ENCODE measurements at places on chromosomes 13 and 19. TPM values are rescaled to one million over a fixed set of nuclear protein-coding genes. Genes with fewer than 3 reads are reported as not detected.

GRCh38 chr13:111082240-111082639 lies 32.9 kb upstream of the ARHGEF7 start:
- no peak for DNase-seq

GRCh38 chr19:50649433-50650391 lies at the start of gene C19orf81:
TSS of gene C19orf81 (plus strand) at chr19:50649445. CDS start at chr19:50649445, 0 bp downstream.
- no peak for DNase-seq

DNA sequence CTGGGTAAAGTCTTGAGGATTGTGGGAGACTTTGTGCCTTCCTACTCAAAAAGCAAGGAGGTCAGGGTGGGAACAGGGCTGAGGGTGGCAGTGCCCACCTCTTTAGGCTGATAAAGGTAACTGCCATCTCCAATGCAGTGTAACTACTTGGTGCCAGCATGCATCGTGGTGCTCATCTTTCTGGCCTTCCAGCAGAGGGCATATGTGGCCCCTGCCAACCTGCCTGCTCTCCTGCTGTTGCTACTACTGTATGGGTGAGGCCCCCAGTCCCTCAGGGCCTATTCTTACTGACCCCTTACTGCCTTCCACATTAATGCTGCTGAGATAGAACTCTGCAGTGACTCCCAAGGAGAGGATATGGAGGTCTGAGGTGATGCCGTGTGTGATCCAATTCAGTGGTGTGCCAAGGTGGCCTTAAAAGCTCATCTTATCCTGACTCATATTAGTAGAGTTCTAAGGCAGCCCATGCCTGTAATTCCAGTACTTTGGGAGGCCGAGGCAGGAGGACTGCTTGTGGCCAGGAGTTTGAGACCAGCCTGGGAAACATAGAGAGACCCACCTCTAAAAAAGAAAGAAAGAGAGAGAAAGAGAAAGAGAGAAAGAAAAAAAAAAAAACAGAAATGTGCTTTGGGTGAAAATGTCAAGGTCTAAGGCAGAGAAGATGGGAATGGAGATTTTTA lies 9.7 kb upstream of the ARHGAP45 start:
- no peak for DNase-seq

GRCh38 chr13:44451126-44451525 lies 77.5 kb downstream of the SERP2 start:
- DNase-seq, result no peak

GRCh38 chr19:37078717-37079032 lies 442 bp downstream of the ZNF420 start:
- DNase-seq, result no peak

- no peak for DNase-seq
Observed at GRCh38 chr19:13430790-13431582, 75.3 kb downstream of the CACNA1A start.

GRCh38 chr13:101455863-101456262 lies 3.4 kb downstream of the ITGBL1 start:
- peak; percentile 48 for DNase-seq

GRCh38 chr13:29923554-29924481 lies 73.4 kb upstream of the UBL3 start:
- peak; percentile 55 for DNase-seq

DNA sequence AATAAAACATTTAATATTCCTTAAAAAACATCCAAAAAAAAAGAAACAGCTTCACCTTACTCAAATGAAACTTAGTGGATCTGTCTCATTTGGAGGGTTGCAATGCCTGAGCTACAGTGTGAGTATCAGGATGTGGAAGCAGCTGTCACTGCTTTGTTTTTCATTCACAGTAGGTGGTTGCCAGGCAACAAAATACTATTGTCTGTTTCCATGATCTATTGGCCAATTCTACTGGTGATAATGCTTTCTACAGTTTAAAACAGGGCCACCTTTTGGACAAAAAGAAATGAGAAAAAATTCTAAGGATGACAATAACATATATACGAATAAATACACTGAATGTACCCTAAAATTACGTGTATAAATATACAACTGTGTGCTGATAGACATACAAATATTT lies 3.0 kb downstream of the ENOX1 start:
- no peak for DNase-seq

DNA sequence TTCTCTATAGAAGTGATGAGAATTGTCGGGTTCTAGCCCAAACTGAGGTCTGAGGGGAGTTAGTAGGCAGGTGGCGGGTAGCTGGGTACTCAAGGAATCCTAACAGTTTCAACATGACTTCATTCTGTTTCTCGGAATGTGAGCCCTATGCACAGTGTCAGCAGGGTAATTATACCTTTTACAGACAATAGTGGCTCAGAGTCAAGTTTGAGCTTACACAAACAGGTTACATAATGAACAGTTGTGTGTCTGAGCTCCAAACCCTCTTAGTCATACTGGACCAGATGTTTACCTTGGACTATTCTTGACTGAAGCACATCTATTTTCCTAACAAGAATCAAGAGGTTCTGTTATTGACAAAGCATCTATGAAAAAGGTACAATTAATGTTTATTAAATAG lies 1066.7 kb upstream of the PCDH20 start:
- no peak for DNase-seq

- DNase-seq, result no peak
Observed at GRCh38 chr13:101846701-101847100, 394.2 kb downstream of the ITGBL1 start.

- DNase-seq, result no peak
Observed at GRCh38 chr13:25417535-25417934, 45.8 kb downstream of the ATP8A2 start.

DNA sequence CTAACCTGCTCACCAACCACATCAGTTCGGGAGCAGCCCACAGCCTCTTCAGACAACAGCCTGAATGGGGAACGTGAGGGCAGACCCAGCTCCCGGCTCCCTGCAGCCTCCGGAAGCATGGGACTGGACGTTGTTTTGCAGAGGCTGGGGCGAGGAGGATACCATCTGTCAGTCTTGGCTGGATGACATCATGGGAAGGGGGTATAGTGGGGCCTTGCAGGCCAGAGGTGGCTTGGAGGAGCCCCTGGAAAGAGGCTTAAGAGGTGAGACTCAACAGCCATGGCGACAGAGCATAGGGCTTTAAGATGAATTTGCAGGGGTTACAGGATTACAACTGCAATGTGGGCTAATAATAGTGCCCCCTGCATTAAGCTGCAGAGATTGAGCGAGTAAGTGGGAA lies 1.5 kb downstream of the FXYD3 start:
- no peak for DNase-seq

GRCh38 chr13:95247171-95247570 lies 54.1 kb downstream of the ABCC4 start:
- DNase-seq, result no peak

DNA sequence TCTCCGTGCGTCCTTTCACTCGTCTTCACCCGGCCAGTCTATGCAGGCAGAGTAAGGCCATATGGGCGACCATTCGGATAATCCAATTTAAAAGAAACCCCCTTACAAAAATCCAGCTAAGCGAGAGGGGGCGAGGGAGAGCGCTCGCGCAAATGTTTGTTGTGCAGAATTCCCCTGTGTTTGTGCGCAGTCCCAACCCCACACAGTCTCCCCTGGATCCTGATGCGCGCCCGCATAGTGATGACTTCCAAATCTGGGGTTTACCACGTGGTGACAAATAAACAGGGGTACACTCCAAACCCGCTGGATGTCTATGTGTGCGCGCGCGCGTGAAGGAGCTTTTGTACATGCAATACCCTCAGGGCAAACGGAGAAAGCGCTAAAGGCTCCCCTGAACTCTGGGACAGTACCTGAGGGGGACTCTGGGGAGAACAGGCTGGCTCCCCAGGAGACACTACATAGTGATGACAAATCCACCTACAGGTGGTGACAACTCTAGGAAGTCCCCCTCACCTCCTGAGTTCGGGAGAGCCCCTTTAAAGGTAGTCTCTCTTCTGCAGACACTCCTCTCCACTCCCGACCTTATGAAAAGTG lies 8.5 kb downstream of the SOX21 start:
- no peak for DNase-seq

GRCh38 chr19:39007096-39007495 lies 25.3 kb downstream of the FBXO27 start:
- DNase-seq, result no peak

GRCh38 chr19:35266520-35267352 lies 2.0 kb upstream of the USF2 start:
- no peak for DNase-seq

- no peak for DNase-seq
Observed at GRCh38 chr19:16139752-16140151, 3.7 kb upstream of the HSH2D start.

- no peak for DNase-seq
Observed at GRCh38 chr19:55354698-55355212, at the start of gene COX6B2. TSS of gene COX6B2 (minus strand) at chr19:55354719. CDS start at chr19:55354521, 198 bp downstream.

DNA sequence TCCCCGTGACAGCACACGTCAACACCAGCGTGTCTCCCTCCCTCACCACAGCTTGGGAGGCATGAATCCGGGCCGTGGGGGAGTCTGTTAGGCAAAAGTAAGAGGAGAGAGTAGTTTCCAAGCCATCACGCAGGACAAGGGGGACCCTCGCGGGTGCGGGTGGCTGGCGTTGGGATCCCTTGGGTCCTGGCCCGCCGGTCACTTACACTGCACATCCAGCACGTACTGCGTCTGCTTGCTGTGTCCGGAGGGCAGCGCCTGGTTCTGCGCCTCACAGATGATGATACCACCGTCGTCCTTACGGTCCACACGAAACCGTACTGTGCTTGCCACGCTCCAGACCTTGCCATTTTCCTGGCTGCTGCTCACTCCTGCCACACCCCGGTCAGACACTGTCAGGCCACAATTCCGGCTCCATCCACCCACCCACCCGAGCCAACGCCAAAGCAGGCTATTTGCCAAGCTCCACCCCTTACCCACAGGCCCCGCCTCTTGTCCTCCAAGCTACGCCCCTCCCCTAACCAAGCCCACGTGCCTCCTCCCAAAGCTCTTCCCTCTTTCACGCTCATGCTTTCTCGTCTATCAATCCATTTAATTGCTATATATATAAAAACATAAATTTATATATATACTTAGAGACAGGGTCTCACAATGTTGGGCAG lies 6.6 kb upstream of the ZNF428 start:
- no peak for DNase-seq

DNA sequence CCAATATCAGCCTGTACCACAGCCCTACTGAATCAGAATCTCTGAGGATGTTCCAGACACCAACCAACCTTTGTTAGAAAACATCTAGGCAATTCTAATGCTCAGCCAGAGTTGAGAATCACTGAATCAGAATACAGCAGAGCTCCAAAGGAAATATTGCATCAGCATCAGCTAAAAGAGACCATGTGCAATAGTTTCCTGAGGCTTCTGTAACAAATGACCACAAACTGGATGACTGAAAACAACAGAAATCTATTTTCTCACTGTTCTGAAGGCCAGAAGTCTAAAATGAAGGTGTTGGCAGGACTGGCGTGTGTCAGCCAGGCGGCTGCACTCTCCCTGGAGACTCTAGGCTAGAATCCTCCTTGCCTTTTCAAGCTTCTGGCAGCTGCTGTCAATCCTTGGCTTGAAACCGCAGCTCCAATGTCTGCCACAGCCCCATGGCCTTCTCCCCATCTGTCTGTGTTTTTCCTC lies 1.2 kb upstream of the DCT start:
- DNase-seq, result no peak

DNA sequence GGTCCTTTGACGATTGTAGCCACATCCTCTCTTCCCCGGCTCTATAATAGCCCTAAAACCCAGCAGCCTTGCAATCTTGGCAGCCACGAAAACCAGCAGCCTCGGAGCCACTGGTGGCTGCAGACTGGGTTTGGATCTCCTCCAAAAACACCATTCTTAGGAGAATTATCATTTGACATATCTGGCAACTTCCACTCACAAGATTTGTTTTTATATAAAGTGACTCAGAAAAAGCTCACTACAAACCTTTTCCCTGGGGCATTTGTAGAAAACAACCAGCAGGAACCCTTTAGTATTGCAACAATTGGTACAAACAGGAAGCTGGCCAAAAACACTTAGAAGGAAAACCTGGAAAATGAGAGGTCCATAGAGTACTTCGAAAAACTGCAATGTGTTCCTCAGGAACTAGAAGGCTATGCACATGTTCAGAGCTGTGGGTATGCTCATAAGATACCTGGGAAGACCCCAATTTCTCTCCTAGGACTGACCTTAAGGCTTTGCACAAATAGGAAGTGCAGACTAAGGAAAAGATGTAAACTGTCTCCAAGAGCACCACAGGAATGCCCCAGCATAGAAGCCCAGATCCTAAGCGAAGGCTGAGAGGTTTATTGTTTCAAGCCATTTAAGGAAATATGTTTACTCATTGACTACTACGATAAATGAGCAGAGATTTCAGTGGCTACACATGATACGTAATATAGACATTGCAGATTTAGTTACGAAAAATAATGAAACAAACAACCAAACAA lies 71.2 kb downstream of the MYO16 start:
- DNase-seq, result no peak

DNA sequence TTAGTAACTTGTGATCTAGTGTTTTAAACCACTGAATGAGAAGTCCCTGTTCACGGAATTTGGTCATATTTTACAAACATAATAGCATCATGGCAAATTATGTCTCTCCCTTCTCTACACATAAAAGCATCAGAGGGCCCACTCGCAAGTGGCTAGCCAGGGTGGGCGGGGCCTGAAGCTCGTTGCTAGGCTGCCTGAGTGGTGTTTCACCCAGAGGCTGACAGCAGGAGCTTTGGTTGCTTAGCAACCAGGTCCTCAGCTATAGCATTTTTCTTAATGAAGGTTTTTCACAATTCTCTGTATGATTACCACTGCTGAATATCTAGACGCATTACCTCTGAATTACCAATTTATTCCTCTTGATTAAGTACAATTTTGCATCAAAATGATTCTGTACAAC lies 126.5 kb downstream of the NALCN start:
- no peak for DNase-seq

- no peak for DNase-seq
Observed at GRCh38 chr13:36353001-36353400, 6.8 kb upstream of the SPART start.

DNA sequence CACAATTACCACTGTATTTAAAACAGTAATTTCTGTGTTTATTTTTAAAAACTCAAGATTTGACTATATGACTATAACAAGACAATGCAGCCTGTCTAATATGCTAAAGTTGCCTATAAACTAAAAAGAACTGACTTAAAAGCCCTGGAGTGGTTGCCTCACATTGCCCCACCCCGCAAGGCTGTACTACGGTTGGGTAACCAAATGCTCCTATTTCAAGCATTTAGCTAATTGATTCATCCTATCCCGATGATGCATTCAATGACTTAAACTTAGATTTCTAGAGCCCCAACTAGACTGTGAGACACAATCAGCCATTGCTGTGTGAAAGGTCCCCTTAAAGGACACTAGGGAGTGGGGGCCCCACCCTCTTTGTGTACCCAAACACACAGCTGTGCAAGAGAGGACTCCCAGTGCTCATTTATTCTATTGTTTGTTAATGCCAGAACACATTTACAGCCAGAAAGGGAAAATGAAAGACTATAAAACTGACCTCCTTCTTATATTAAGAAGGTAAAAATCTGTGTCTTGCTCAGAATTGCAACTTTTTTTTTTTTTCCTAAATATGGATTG lies 66.9 kb downstream of the MIPEP start:
- no peak for DNase-seq

The HSH2D gene
- total RNA-seq, result not detected

The RETN gene
- not detected for total RNA-seq

The TMEM255B gene
- 64.3 TPM for total RNA-seq

The SMIM44 gene
- not detected for total RNA-seq

The FCER2 gene
- not detected for total RNA-seq

The SIGLEC10 gene
- total RNA-seq, result not detected

The GFY gene
- not detected for total RNA-seq

The C2CD4C gene
- 0.44 TPM for total RNA-seq

The SOX21 gene
- total RNA-seq, result not detected

The MRPL54 gene
- total RNA-seq, result 71.4 TPM

Data from glomerular endothelial cell (primary cell).